ENCODE measurements at places on chromosomes 7 and 10. TPM values are rescaled to one million over a fixed set of nuclear protein-coding genes. Genes with fewer than 3 reads are reported as not detected.

EVX1 gene
- not detected for total RNA-seq

UNCX gene
- not detected for total RNA-seq

PNLIPRP3 gene
- 0.20 TPM for total RNA-seq

PAPOLB gene
- 0.10 TPM for total RNA-seq

REEP3 gene
- total RNA-seq, result 45.6 TPM

SPDYE6 gene
- total RNA-seq, result not detected

DYNC1I1 gene
- total RNA-seq, result 3.1 TPM

VENTX gene
- total RNA-seq, result 11.5 TPM

LIMK1 gene
- total RNA-seq, result 15.9 TPM

KLF6 gene
- total RNA-seq, result 216 TPM

VSTM4 gene
- total RNA-seq, result 24.3 TPM

DNA sequence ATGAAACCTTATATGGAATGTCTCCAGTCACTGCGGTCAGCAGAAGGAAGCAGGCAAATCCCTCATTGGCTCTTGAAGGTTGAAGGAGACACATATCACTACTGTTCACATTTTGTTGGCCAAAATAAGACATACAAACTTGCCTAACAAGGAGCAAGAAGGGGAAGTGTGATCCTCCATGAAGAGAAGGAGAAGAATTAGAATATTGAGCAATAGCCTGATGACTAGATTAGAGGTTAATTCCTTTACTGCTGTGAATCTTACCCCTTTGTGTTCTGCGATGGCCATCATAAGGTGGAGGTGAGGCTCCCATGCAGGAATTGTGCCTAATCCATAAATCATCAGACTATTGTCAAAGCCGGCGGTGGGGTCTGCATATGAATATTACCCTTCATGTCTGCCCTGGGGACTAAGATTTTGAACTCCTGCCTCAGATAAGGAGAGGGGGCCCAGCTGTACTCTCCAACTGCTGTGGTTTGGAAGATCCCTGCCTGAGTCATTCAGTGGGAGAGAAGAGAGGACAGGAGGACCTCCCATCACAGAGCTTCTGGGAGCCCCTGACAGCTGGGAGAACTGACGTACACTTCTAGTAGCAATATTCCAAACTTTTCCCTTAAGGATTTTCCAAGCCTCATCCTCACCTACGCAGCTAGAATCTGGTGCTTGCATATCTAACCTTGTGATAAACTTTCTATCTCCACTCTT, 398.5 kb downstream of the REEP3 start:
- DNase-seq, result no peak

- DNase-seq, result no peak
These were observed 26.1 kb downstream of the LRRC4 start for GRCh38 chr7:128005117-128005516.

- peak; percentile 73 for DNase-seq
These were observed 565 bp downstream of the STRIP2 start for GRCh38 chr7:129434675-129435318.

DNA sequence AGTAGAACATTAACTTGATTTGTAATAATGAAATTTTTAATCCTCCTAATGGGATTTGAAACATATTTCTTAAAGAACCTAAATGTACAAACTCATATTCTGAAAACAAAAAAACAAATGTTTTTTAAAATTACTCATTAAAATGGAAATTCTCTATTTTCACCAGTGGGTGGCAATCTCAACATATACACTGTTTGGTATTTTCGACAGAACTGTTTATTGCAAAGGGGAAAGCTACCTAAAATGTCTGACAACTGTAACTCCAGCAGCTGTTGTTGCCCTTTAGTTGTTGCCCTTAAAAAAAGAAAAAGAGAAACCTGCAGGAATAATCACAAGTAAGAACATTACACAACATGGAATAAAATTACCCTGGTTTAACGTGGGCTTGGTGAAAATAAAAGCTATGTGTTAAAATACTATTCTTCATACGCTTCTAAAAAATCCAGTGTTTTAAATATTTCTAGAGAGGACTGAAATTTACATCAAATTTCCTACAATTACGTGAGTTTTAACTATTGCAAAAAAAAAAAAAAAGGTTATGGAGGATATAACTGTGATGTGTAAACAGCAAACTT, 54.5 kb downstream of the COL1A2 start:
- no peak for DNase-seq

DNA sequence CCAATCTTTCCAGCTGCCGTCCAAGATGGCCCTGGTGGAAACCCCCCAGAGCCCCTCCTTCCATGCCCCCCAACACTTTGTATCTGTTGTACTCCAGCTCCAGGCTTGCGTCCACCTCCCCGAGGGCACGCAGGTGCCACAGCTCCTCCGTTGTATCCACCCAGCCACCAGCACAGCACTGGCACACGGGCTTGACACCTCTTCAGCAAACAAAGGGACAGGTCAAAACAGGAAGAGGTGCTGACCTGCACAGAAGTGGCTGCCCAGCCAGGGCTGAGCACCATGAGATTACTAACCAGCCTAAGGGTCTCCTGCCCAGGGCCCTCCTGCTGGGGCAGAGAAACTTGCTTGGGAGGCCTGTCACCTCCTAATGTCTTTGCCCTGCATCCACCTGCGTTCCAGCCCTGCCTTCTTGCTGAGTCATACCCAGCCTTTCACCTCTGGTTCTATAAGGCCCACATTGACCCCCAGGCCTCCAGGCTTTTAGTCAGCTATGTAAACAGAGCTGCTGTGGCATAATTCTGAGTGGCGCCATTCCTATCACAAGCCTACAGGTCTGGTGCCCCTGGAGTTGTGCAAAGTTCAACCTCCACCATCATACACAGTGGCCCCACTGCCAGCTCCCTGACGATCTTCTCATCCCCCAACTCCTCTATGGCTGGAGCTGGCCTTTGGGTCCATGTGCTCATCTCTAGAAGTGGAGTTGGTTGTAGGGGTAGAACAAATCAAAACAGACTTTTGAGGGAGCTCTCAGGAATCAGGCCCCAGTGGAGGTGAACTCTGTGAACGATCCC, 20.9 kb downstream of the SLC29A3 start:
- DNase-seq, result peak; percentile 37

- peak; percentile 96 for DNase-seq
These were observed 51.3 kb downstream of the PWWP2B start for GRCh38 chr10:132448248-132448731.

- DNase-seq, result no peak
These were observed 83.6 kb downstream of the FANK1 start for GRCh38 chr10:125979976-125980375.

GRCh38 chr10:126939706-126940105, 34.5 kb downstream of the DOCK1 start:
- no peak for DNase-seq

GRCh38 chr10:61987951-61988379, 86.5 kb downstream of the ARID5B start:
- no peak for DNase-seq

- peak; percentile 69 for DNase-seq
These were observed 34.0 kb downstream of the KIFBP start for GRCh38 chr10:69022611-69023010.

DNA sequence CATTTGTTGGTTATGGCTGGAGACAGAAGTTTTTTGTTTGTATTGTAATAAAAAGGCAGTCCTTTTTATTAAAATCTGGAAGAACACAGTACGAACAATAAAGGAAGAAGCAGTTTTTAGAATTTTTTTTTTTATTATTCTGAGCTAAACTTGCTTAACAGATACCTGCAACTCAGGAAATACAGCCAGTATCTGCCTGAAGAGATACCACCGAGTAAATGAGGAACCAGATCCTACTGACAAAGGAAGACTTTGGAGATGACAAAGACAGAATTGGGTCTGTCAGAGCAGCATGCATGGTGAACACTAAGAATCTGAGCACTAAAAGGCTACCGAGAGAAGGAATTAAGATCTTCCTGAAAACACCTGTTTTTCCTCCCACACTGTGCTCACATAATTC, 1335.9 kb upstream of the SORCS1 start:
- DNase-seq, result no peak

- DNase-seq, result no peak
These were observed 2.1 kb downstream of the TRDMT1 start for GRCh38 chr10:17199351-17199804.

GRCh38 chr7:139679731-139680594, 97.8 kb downstream of the HIPK2 start:
- no peak for DNase-seq

DNA sequence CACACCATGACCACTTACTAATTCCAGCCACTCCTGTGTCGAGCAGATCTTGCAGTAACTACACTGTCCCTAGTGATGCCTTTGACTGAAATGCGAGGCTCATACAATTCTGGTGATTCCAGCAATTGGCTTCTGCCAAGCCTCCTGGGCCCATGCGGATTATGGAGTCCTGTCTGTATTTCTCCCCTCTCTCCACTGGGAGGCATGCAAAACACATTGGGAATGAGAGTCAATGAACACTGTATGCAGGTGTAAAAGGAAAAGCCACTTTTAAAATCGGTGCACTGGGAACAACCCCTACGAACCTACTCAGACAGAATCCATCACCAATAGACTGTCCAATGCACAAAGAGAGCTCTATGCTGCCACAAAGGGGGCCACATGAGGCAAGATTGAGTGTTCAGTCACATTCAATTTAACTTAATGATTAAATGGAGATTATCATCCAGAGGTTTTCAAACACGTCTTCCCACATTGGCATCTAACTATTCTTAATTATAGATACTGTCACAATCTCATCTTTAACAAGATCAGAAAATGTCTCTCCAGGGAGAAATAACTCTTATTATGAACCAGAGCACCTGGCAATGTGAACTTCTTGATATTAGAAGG, 550.6 kb downstream of the GLRX3 start:
- no peak for DNase-seq

- DNase-seq, result no peak
These were observed 49.9 kb upstream of the TMEM106B start for GRCh38 chr7:12161146-12161545.

DNA sequence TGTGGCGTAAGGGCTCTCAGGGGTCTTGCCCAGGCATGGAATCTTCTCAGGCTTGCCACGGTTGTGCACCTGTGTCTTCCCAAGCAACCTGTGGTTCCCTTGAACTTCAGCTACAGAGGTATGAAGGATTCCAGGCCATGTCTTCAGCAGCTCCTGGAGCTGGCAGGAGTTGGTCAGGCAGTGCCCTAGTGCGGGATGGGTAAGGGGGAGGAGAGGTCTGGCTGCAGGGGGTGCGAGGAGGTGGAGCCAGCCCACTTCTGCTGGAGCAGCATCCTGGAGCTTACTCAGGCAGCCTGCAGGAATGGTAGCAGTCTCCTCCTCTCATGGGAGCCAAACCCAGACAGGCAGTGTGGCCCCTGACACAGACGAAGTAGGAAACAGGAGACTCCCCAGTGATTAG, 3.8 kb upstream of the TRIL start:
- DNase-seq, result no peak

- DNase-seq, result no peak
These were observed 718.2 kb upstream of the PCDH15 start for GRCh38 chr10:55519264-55519663.

DNA sequence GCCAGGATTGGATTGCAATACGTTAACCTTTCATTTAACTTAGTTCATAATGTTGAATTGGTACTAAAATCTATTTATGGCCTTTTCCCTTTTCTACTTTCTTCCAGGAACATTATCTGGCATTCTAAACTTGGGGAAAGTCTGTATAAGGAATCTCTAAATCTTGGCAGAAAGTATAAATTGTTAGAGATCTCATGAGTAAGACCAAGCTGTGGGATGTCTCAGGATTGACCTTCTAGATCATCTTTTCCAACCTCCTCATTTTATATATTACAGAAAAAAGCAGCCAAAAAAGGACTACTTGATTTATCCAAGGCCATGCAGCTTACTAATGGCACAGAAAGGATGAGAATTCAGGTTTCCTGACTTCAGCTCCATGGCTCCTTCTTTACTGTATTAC, 598.3 kb downstream of the INHBA start:
- DNase-seq, result no peak

DNA sequence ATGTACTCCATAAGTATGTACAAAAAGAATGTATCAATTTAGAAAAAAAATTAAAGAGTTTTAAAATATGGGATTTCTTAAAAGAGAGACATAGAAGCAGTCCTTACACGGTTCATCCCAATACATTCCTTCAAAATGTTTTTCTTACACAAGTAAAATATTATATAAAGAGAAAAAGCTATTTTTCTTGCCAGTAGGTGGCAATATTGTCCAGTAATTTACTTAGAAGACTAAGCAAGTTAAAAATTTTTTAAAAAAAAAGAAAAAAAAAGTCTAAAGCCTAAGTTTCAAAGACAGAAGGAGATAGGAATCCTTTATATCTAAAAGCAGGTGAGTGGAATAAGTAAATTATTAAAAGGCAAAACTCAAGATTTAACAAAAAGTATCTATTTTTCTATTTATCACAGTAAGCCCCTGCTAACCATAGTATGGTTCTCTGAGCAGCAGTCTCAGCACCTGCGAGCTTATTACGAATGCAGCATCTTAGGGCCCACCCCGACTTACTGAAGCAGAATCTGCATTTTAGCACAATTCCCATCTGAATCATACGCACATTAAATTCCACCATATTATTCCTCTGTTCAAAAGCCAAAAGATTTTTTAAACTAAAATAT, 240.6 kb downstream of the DGKI start:
- DNase-seq, result no peak

- no peak for DNase-seq
These were observed 485.7 kb downstream of the PTPRN2 start for GRCh38 chr7:158101821-158102450.
